Adipocyte (in vitro differentiated cells): ENCODE measurements at places on chromosomes 16 and 17.

DNA sequence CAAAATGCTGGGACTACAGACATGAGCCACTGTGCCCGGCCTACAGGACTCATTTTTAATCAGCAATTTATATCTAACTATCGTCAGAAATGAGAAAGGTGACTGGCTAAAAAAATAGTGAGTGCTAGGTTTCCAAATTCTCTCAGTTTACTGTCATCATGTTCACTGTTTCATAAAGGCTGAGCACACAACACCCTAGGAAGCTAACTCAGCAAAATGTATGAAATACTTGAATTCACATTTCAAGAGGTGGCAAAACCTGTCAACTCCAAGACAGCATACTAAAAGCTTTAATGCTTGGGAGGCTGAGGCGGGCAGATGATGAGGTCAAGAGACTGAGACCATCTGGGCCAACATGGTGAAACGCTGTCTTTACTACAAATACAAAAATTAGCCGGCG lies 16.7 kb downstream of the WDR45B start:
- no peak for DNase-seq

GRCh38 chr16:49292413-49292812 lies 10.8 kb upstream of the CBLN1 start:
- no peak for DNase-seq

DNA sequence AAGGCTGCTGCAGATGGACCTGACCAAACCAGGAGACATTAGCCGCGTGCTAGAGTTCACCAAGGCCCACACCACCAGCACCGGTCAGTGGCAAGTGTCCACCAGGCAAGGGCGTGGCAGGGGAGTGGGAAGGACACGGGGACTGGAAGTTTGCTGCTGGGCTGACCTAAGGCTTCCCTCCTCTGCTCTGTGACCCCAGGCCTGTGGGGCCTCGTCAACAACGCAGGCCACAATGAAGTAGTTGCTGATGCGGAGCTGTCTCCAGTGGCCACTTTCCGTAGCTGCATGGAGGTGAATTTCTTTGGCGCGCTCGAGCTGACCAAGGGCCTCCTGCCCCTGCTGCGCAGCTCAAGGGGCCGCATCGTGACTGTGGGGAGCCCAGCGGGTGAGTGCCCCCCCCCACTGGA lies 4.8 kb downstream of the HSD11B2 start:
- DNase-seq, result no peak

DNA sequence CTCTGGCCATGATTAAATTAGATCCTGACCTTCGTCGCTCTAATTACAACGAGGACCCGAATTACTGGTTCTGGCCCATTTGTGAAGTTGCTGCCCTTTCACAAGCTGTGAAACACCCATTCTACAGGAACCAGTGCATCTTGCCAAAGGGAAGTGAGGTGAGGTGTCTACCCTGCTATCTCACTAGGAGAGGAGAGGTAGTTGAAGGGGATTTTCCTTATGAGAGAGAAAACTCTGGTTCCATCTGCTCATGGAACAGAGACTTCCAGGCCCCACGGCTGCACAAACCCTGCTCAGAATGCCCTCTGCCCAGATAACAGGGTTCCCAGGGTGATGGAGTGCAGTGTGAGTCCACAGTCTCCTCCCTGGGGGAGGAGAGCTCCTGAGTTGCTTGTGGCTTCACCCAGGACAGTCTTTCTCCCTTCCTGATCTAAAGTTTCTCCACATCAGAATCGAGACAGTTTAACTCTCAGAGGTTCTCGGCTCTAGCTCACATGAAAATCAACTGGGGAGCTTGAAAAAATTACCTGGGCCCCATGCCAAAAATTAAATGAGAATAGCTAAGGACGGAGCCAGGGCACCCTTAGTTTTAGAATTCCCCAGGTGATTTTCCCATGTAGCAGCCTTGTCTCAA lies 7.8 kb upstream of the SSTR2 start:
- DNase-seq, result no peak

GRCh38 chr17:15470536-15470935 lies 3.1 kb upstream of the CDRT4 start:
- no peak for DNase-seq

- no peak for DNase-seq
Observed at GRCh38 chr16:11536104-11536866, 50.4 kb downstream of the LITAF start.

DNA sequence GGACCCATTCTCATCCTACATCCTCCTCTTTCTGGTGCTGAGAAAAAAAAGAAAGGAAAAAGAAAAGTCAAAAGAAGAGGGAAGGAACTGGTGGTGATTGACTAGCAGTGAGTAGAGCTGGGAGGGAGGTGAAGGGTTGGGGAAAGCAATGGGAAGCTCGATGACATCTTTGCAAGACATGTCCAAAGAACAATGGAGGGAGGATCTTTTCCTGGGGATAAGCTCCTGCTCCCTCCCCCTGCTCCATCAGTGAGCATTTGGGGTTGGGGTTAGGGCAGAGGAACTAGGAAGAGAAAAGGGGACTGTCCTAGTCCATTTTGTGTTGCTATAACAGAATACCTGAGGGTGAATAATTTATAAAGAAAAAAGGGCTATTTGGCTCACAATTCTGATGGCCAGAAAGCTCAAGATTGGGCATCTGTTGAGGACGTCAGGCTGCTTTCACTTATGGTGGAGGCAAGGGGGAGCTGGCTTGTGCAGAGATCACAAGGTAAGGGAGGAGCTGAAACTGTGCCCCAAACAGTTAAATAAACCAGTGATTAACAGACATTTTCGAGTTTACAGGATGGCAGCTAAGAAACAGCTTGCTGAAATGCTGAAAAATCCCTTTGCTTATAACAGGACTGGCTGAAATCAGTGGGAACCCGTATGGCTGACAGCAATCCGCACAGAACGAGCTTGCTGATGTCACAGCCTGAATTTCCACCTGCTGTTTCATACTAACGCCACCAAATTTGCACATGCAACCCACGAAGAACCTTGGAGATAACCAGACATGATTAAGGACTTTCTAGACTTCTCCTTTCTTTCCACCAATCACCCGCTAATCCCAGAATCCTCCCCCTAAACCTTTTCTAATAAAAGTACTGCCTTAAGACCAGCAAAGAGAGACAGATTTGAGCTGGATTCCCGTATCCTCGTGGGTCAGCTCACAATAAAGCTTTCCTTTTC lies 1.6 kb upstream of the ODF4 start:
- DNase-seq, result no peak

- no peak for DNase-seq
Observed at GRCh38 chr16:17333229-17333628, 137.5 kb downstream of the XYLT1 start.

GRCh38 chr16:90032674-90033331 lies 13.5 kb upstream of the DBNDD1 start:
- peak; percentile 52 for DNase-seq

DNA sequence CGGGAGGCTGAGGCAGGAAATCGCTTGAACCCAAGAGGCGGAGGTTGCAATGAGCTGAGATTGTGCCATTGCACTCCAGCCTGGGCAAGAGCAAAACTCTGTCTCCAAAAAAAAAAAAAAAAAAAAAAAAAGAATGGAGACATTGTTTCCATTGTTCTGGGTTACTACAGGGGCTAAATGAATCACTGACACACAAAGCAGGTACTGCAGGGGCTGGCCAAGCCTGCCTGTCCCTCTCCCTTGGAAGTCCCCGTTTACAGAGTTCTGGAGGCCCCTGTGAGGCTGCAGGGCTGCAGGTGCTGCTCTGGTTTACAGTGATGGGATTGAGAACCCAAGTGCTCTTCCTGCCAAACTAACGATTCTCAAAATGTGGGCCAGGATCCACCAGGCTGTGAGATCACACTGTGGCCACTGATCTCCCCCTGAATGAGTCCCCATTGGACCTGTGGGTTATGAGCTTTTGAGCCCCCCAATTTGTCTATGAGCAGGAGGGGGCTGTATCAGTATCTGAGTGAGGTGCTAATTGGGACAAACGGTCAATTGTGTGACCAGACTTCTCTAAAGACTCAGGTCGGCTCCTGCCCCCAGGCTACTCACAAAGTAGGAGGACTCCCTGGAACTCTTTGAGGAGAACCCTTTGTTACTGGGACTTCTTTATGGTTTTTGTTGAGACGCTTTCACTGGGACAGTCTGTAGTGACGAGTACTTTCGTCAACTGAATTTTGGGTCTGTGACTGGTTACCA lies 39.0 kb downstream of the DNAH17 start:
- no peak for DNase-seq

DNA sequence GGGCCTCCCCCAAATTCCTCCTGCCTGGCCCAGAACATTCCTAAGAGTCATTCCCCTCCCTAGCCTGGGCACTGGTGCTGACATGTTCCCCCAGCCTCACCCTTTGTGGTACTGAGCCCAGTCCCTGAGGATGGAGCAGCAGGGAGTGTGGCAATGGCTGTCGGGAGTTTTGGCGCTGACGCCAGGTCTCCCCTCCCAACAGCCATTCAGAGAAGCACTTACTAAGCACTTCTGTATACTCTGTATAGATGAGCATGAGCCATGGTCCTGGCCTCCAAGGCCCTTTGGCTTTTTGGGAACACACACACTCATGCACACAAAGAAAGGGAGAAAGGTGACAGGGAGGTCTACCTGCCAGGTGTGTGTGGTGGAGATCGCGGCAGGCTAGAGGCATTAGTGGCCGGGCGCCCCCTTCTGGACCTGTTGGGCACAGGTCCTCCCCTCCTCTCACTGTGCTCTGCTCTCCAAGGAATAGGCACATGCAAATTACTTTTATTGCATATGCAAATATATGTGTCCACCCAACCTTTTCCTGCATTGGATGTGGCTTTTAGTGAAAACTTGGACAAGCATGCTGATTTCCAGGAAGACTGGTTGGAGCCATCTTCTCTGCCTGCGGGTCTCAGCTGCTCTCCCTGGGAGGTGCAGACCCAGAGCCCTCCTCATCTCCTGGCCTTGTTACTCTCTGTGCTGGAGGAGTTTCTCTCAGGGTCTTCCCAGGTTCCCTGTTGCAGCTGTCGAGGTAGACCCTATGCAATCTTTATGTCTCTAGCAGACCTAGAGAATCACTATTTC lies 17.4 kb upstream of the C17orf107 start:
- peak; percentile 66 for DNase-seq

GRCh38 chr17:47119746-47120520 lies 69.2 kb downstream of the CDC27 start:
- peak; percentile 61 for DNase-seq

- no peak for DNase-seq
Observed at GRCh38 chr16:82741073-82741615, 114.4 kb downstream of the CDH13 start.

DNA sequence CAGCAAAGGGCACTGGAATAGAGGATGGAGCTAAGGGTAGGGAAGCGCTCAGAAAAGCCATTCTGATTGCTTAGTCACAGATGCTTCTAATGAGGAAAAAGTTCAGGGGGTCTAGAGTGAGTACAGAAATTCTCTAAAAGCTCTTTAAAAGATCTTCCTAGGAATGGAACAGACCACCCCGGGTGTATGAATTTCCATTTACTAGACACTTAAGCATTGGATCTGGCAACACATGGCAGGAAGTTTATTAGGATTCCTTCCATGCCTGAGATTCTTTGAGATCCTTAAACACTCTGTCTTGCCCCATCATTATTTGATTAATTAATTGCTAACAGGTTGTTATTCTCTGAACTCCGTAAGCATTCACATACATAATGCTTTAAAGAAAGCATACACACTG lies 8.5 kb downstream of the KRTAP9-7 start:
- DNase-seq, result no peak

DNA sequence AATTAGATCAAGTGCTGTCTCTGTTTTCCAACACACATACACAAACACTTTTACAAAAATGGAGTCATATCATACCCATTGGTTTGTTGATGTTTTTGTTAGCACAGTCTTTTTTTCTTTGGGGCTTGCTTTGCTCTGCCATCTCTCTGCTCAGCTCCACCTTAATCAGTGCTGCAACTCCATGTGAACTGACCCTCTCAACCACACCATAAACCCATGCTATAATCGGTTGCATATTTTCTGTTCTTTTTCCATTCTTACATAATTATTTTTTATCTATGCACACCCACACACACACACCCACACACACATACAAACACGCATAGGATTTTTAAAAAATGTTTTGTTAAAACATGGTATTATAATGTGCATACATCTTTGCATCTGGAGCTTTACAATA lies 91.0 kb upstream of the CDH13 start:
- no peak for DNase-seq

DNA sequence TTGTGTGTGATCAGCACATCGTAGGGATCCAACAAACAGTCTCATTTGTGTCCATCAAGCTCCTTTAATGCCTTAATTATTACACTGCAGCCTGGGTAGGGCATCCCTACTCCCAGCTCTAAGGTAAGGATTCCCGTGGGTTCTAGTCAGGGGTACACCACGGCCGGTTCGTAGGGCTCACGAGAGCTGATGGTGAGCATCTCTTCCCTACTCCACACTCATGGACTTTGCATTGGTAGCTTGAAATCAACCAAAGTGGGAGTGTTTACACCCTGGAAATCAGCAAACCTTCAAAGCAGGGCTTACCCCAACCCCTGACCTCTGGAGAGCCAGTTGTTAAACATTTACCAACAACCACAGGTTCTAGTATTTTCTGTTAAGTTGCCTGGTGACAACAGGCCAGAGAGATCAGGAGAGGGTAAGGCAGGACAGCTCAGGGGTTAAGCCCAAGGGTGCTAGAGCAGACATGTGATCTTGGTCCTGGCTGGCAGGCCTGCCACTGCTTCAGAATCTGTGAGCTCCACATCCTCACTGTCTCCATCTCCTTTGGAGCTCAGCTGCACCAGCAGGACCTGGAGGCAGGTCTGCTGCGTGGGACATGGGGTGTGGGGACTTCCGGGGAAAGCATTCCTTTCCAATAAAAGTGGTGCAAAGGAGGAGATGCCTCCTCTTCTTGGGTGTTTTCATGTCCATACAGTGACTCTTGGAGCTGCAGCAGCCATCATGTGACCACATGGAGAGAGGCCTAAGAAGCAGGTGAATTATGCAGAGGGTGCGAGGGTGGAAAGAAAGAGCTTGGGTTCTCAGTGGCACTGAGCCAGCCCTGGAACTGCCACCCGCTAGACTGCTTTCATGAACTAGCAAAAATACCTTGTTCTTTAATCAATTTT lies 36.1 kb upstream of the ZCCHC14 start:
- DNase-seq, result no peak

DNA sequence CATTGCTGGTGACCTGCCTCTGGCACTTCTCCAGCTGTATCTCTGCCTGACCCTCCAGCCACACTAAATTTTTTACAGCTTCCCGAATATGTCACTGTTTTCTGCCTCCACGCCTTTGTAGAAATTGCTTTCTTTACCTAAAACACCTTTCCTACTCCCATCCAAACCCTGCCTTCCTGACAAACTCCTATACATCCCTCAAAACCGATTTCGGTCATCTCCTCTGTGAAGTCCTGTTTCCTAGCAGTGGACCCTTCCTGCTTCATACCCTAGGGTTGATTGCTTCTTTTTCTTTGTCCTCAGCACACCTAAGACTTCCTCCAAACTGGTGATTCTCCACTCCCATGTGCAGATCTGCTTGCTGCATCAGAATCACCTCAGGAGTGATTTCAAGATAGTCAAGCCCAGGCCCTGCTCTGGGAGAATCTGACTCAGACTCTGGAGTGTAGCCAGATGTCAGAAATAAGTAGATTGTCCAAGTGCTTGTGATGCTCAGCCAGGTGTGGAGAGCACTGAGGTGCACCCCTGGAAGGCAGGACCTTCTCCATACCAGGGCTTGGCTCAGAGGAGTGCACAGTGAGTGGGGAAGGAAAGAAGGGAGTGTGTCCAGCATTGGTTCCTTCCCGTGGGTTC lies 184.2 kb downstream of the COPRS start:
- peak; percentile 36 for DNase-seq
